ENCODE measurements at places on chromosomes 16 and 17.
A peak's percentile ranks its signal among the peaks of the same experiment; 100 is the strongest.

- DNase-seq, result peak; percentile 29
Measured at GRCh38 chr16:48613061-48613957, 3.3 kb upstream of the N4BP1 start.

DNA sequence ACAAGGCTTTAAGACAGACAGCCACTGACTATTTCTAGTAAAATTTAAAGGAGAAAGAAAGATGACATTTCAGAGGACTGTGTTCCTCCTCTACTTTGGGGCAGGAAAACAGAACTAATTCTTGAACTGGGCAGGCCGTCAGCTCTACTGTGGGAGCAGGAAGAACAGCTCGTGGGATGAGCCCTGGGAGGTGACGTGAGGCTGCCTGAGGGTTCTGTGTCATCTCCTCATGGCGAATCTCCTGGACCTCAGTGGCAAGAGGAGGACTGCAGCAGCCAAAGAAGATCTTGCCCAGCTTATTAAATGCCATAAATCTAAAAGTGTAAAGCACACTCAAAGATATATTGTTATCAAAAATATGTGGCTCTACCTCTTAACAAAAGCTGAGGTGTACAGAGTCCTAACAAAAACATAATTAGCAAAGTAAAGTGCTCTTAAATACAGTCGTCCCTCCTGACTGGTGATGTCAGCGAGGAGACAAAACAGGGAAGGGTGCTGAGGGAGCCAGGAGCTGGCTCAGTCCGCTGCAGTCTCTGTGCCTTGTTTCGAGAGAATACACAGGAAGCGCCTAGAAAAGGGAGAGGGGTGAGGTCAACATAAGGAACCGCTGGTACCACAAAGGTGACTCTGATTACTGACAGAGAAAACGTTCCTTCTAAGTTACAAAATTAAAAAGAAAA, 58.0 kb downstream of the CREBBP start:
- no peak for DNase-seq

DNA sequence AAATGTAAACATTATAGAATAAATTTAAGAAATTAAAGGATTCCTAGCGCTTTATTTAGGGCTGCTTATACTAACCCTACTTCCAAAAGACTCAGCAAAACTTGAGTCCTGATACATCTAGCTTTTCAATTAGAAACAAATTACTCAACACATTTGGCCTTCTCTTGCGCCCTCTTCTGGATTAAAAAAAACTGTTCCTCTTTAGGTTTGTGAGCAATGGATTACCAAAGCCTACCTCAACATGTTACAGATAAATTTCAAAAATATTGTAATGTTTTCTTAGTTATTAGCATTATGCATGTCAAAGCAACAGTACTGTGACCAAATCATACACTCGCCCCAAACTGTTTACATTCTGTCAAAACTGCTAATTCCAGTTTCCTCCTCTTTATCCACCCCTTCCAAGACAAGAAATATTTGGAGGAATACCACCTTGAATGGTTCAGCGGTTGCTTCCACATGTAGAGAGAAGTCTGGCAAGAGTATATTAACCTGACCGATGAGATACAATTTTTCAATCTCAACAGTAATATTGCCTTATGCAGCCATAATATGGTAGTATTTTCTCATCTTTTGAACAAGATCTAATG, 2.7 kb downstream of the NUFIP2 start:
- DNase-seq, result no peak

DNA sequence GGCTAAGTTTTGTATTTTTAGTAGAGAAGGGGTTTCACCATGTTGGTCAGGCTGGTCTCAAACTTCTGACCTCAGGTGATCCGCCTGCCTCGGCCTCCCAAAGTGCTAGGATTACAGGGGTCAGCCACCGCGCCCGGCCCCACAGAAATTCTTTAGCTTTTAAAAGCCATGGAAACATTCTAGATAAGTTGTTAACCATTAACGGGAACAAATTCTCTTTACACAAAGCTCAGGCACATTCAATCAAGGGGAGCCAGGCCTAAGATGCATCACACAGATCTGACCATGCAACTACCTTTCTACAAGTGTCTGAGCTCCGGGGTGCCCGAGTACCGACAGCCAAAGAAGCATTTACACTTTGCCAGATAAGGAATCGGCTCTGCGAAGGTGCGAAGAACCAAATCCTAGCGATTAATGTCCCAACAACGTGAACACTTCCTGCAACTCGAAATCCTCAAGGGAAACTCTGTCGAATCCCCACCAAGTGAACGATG, 1.0 kb downstream of the EMC8 start:
- DNase-seq, result no peak

DNA sequence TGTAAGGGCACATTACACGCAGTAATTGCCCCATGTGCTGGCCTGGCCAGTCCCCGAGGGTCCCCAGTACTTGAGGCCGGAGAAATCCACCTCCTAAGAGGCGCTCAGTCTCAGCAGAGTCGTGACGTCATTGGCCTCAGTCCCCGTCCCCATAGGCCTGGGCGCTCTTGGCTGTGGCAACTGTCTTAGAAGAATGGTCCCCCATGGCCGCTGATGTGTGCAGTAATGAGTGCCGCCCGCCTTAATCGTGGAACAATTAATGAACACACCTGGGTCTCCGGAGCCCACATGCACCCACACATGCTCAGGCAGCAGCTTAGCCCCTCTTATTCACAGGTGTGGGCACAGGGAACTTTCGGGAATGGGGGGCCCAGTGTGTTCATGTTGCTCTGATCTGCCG, 86.5 kb upstream of the PLCG2 start:
- DNase-seq, result no peak

GRCh38 chr17:40485851-40486521, 15.4 kb downstream of the TNS4 start:
- DNase-seq, result no peak

- no peak for DNase-seq
Measured at GRCh38 chr16:22765479-22765878, 48.5 kb upstream of the HS3ST2 start.

DNA sequence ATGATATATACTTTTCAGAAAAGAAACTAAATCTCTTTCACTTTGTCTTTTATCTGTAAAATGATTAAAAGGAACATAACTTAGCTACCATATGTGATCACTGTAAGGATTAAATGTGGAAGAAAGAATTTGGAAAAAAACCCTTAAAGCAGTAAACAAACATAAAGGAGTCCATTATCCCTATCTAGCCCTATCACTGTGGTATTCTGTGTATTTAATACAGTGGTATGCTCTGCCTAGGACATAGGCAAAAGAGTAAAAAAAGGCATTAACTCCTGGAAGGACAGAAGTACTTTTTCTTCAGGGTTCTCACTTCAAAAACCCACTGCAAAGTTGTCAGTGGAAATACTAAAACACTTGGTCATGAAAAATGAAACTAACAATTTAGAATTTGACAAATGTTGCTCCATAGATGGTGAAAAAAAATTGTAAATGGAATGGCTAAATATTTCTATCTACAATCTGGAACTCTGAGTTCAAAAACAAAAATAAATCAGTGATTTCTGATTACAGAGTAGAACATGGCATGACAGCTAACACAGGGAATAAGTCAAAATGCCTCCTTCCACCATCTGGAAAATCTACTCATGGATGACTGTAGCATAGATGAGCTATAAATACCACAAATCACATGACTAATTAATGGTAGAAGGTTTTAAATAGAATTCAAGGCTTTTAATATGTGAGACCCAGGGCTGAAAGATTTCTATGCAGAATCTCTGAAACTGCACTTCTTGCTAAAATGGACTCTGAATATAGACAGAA, 140.1 kb downstream of the ITFG1 start:
- no peak for DNase-seq

DNA sequence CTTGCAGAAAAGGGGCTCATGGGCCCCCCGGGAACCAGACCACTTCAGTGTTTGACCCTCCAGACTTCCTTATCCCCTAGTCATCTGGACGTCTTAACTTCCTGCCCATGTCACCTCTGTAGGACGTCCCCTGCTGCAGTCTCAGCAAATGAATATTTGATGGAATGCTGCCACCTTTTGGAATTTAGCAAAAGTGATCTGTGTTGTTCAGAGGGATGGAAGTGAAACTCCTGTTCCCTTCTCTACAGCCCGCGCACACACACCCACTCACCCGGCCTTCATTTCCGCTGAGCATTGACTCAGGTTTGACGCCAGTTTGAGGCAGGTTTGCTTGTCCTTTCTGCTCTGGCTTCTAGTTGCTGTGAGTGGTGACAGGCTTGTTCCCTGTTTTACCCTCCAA, 507.2 kb upstream of the EEF2KMT start:
- DNase-seq, result no peak

DNA sequence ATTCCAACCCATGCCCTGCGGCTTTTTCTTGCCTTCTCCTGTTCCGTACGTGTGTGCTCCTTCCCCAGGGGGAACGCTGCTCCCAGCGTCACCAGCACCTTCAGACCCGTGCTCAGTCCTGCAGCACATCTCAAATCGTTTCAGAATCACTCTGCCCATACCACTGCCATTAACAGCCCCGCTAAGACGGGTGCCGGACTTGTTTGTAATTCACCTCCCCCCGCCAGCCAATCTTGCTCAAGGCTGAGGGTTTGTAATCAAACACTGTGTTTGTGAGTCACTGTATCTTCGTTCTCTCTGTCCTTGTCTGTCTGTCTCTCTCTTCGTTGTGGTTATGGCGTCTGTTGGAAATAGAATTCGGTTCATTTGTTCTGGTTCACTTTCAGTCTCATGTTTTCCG, 17.3 kb downstream of the CARD14 start:
- DNase-seq, result no peak

DNA sequence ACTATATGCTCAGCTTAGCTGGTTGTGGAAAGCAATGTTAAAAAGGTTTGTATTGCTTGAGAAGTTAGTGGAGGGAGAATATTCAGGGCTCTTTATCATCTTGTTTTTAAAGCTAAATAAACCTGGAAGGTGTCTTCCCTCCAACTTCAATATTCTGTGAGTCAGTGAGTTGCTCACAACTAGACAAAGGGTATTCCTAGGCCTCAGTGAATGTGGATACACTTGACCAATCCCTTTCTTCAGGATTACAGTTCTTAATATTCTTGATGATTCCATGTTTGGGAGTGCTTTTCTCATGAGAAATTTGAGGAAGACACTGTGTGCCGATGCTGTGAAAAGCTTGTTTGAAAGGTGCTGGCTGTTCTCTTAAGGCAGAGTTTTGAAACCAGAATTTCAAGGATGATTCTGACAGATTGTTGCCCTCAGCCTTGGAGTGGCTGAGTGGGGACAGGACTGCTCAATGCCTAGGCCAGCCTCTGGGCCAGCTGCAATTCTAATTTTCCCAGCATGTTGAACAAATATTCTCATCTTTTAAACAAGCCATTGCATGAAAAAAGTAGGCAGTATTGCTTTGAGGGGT, 30.1 kb downstream of the MAP2K4 start:
- DNase-seq, result no peak

DNA sequence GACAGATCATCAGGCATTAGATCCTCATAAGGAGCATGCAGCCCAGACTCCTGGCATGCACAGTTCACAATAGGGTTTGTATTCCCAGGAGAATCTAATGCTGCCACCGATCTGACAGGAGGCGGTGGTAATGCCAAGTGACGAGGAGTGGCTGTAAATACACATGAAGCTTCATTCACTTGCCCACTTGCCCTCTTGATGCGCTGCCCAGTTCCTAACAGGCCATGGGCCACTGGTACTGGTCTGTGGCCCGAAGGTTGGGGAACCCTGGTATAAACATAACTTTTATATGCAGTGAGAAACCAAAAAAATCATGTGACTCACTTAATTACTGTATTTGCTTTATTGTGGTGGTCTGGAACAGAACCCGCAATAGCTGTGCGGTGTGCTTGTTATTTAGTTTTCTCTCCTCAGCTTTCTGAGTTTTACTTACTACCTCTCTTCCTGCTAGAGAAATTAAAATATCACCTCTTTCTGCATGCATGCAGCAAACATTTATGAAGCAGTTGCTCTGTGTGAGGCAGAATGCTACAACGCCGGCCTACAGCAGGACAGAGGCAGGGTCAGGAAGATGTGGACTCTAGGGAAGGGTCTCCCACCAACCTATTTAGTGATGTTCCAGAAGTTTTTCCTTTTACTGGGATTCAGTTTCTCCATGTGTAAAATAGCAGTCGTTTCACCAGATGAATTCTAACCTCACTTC, 151.3 kb downstream of the MAF start:
- DNase-seq, result no peak

GRCh38 chr17:64212122-64212521, 50.9 kb downstream of the TEX2 start:
- DNase-seq, result no peak

GRCh38 chr16:17945080-17945601, 391.4 kb downstream of the NPIPA8 start:
- DNase-seq, result no peak

GRCh38 chr17:81831563-81831956, 1.5 kb downstream of the MCRIP1 start:
- no peak for DNase-seq

- DNase-seq, result no peak
Measured at GRCh38 chr17:10944819-10945218, 106.9 kb upstream of the PIRT start.

GRCh38 chr17:50464121-50464520, 4.6 kb downstream of the CHAD start:
- no peak for DNase-seq

DNA sequence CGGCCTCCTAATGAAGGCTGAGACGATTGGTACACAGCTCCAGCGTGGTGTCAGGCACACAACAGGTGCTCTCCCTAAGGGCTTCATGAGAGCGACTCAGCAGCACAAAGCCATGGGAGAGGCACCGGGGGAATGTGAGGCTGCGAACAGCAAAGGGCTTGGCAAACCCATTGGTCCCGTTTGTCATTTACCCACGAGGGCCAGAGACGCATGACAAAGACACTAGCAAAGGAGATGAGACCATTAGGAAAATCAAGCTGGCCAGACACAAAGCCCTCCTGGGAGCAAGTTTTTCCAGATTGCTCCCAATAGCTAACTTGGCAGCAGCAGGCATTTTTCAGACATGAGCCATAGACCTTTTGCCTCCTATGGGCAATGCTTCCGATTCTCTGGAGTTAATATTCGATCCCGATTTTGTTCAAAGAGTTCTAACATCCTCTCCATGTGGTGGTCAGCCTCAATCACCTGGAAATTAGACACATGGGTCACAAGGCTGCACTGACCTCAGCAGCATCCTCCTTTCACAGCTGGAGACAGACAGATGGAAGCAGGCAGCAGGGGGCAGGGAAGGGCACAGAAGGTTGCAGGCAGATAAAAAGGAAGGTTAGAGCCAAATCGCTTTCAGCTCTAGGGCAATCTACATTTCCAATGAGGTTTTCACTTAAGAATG, 38.2 kb downstream of the TK2 start:
- no peak for DNase-seq

- DNase-seq, result no peak
Measured at GRCh38 chr16:81946206-81946605, 65.1 kb downstream of the SDR42E1 start.

- no peak for DNase-seq
Measured at GRCh38 chr17:27218719-27219488, 75.0 kb upstream of the WSB1 start.

- no peak for DNase-seq
Measured at GRCh38 chr17:12580640-12581039, 85.0 kb upstream of the MYOCD start.

DNA sequence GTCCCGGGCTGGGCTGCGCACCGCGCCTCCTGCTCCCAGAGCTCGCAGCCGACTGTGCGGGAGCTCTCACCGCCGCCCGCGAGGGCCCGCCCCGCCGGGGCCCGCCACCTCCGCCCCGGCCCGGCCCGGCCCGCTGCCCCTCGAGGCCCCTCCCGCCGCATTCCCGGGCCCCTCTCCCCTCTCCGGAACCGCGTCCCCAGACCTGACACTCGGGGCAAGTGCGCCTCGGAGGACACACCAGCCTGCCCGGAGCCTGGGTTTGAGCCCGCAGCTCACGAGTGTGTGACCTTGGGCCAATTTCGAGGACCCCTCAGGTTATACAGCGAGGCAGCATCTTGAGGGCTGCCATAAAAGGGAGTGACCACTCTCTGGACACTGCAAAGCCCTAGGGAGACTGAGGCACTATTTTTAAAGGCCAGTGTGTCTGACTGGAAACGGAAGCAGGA, 2.0 kb upstream of the GRIN2C start:
- no peak for DNase-seq

Data from stimulated activated CD4-positive, alpha-beta T cell treated with anti-CD3 and anti-CD28 coated beads, Interleukin-12 subunit alpha, Interleukin-12 subunit beta, amount 100 ng/mL, for 24 hours (primary cell).